ENCODE measurements at places on chromosomes 3 and 15. TPM values are rescaled to one million over a fixed set of nuclear protein-coding genes. Genes with fewer than 3 reads are reported as not detected.

HYPK gene
- 6.8 TPM for total RNA-seq

PAQR9 gene
- total RNA-seq, result not detected

ACAN gene
- total RNA-seq, result under 0.01 TPM

CYP19A1 gene
- total RNA-seq, result 0.14 TPM

MST1R gene
- 0.43 TPM for total RNA-seq

UBR1 gene
- 29.5 TPM for total RNA-seq

GPR62 gene
- total RNA-seq, result not detected

CP gene
- total RNA-seq, result not detected

Measured in placental pericyte (primary cell).